ENCODE measurements at places on chromosomes 2 and 18. TPM values are rescaled to one million over a fixed set of nuclear protein-coding genes. Genes with fewer than 3 reads are reported as not detected.

Gene DSEL
- polyA plus RNA-seq: 1.7 TPM

Gene SERPINB4
- polyA plus RNA-seq: not detected

Gene ARHGAP25
- polyA plus RNA-seq: 1.6 TPM

Gene PMS1
- 27.8 TPM for polyA plus RNA-seq

Gene TNS1
- 0.82 TPM for polyA plus RNA-seq

Gene CCDC85A
- polyA plus RNA-seq: 0.19 TPM

Gene CCNYL1
- 1.5 TPM for polyA plus RNA-seq

Gene DTNB
- 4.1 TPM for polyA plus RNA-seq

Gene ID2
- 3,601 TPM for polyA plus RNA-seq

Gene FIGN
- polyA plus RNA-seq: 11.4 TPM

Gene ODC1
- 14.1 TPM for polyA plus RNA-seq

Gene LBH
- polyA plus RNA-seq: 0.70 TPM

Gene COLEC12
- 3.2 TPM for polyA plus RNA-seq

Gene MAPRE2
- polyA plus RNA-seq: 160 TPM

Gene CCDC121
- polyA plus RNA-seq: 2.7 TPM

Gene RAB6D
- polyA plus RNA-seq: 1.7 TPM

Gene BCL2
- 1.8 TPM for polyA plus RNA-seq

Gene CFAP221
- polyA plus RNA-seq: 29.3 TPM

Gene LHCGR
- polyA plus RNA-seq: not detected

Gene UNC50
- polyA plus RNA-seq: 113 TPM

Gene CPS1
- polyA plus RNA-seq: 2.2 TPM

Gene DSC3
- not detected for polyA plus RNA-seq

Gene TMEM214
- 11.2 TPM for polyA plus RNA-seq

Gene SPP2
- polyA plus RNA-seq: not detected

Gene DSG4
- polyA plus RNA-seq: not detected

Gene CD8B2
- polyA plus RNA-seq: not detected

Gene RGPD8
- polyA plus RNA-seq: 0.31 TPM

Gene ANKRD53
- not detected for polyA plus RNA-seq

Gene CXCR4
- polyA plus RNA-seq: 6.1 TPM

Gene ADD2
- 5.4 TPM for polyA plus RNA-seq

Gene SUMO1
- 567 TPM for polyA plus RNA-seq

Gene TEKT4
- not detected for polyA plus RNA-seq

Gene CGREF1
- polyA plus RNA-seq: 28.9 TPM

Gene GREB1L
- polyA plus RNA-seq: 5.0 TPM

Gene CCDC138
- 3.6 TPM for polyA plus RNA-seq

Gene PROM2
- polyA plus RNA-seq: not detected

Gene IL36RN
- polyA plus RNA-seq: not detected

Gene ATG16L1
- polyA plus RNA-seq: 6.3 TPM

Gene POTEI
- polyA plus RNA-seq: 0.67 TPM

Gene COL3A1
- 0.73 TPM for polyA plus RNA-seq

Gene CXCR2
- polyA plus RNA-seq: not detected

Gene CLK1
- 83.9 TPM for polyA plus RNA-seq

Gene RAMP1
- polyA plus RNA-seq: 38.6 TPM

Gene SCN9A
- 1.1 TPM for polyA plus RNA-seq

Gene SKOR2
- 10.3 TPM for polyA plus RNA-seq

Gene CHMP3
- 63.8 TPM for polyA plus RNA-seq

Gene KIF1A
- 31.6 TPM for polyA plus RNA-seq

Gene GMPPA
- polyA plus RNA-seq: 5.3 TPM

Gene RAB6C
- polyA plus RNA-seq: not detected

Gene SERPINB10
- polyA plus RNA-seq: not detected

Gene CHST10
- 4.4 TPM for polyA plus RNA-seq

Gene HOXD9
- not detected for polyA plus RNA-seq

Gene UGT1A4
- polyA plus RNA-seq: not detected

Data from Purkinje cell (primary cell).